ENCODE measurements at places on chromosomes 12 and 14.

- no peak for DNase-seq
These were observed at the start of gene PLEKHG3 for GRCh38 chr14:64704143-64704742. TSS of gene PLEKHG3 (plus strand) at chr14:64704424. CDS start at chr14:64727632, 23,208 bp downstream.

GRCh38 chr12:124919521-124920352 is 5.3 kb upstream of the UBC start:
- no peak for DNase-seq

GRCh38 chr12:100591979-100592378 is 18.5 kb downstream of the GAS2L3 start:
- DNase-seq, result no peak

DNA sequence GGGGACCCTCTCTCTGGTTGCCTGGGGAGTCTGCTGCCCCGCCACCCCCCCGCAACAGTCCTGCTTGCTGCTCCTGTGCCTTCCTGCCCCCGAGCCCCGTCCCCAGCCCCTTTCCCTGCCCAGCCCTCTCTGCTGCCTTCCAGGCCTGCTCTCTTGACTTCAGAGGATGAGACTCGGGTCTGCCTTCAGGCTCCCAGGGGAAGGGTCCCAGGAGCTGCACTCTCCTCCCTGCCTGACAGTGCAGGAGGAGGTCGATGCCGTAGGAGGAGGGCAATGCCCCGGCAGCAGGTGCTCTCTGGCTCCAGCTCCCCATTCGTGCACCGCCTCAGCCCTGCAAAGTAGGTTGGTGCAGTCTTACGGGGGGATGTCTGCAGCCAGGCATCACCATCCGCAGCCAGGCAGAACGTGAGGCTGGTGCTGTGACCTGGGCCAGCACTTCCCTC is 185.1 kb upstream of the C14orf180 start:
- DNase-seq, result no peak

GRCh38 chr12:43428088-43428600 is 123.9 kb downstream of the ADAMTS20 start:
- no peak for DNase-seq
